ENCODE measurements at places on chromosomes 11 and 22. TPM values are rescaled to one million over a fixed set of nuclear protein-coding genes. Genes with fewer than 3 reads are reported as not detected.

GRCh38 chr22:41613456-41613855, 7.4 kb downstream of the DESI1 start:
- DNase-seq, result no peak

DNA sequence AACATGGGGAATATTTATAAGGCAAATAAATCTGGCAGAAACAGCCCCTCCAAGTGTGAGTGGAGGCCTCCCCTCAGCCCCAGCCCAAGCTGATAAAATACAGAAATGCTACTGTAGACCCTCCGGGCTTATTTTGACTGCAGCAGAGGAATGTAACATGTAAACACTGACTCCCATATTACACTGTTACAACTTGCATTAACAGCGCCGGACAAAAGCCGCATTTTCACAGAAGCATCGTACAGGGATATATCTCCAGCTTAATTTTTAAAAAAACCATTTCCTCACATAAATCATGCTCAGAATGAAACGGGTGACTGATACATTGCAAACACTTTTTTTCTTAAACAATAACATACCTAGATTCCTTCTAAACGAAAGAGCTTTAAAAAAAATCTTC, 36.6 kb upstream of the COMT start:
- no peak for DNase-seq

The MS4A2 gene
- not detected for total RNA-seq

The CD248 gene
- total RNA-seq, result 0.62 TPM

DNA sequence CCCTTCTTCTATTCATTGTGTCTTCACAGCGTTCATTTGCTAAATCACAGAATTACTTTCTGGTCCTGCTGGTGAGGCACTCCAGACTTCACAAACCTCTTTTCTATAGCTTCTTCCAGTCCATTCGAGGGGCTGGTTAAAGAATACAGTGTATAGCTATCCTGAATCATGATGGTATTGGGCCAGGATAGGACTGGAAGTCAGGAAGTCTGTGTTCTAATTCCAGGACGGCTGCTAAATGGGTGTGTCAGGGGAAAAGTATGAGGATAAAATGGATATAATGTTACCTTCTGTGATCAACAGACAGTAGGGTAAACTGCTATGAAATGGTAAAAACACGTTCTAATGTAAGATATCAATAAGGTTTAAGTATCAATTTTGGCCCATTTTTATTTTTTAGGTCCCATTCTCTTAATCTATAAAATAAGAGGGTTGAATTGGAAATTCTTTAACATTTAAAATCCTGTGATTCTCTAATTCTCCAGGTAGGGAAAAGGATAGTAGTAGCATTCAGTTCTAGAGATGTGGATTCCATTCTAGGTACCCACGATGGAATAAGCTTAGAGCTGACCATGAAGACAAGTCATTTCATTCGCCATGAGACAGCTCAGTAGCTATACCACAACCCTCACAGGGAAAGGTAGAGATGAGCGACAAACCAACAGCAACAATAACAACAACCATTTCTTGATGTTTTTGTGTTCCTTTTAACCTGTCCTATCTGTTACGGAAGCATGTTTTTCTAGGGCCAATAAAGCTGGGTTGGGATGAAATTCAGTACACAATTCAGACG, 96.1 kb downstream of the SLC1A2 start:
- no peak for DNase-seq

GRCh38 chr22:42742940-42743339, 22.3 kb upstream of the A4GALT start:
- DNase-seq, result peak; percentile 69

GRCh38 chr11:61325649-61326414, 7.1 kb downstream of the DDB1 start:
- no peak for DNase-seq
